Nucleus accumbens (tissue), 56 donors: ENCODE measurements at places on chromosomes 2 and 18.

- no peak for DNase-seq
Measured at GRCh38 chr2:25018681-25019080, 23.2 kb upstream of the EFR3B start.

GRCh38 chr18:31206787-31207381, 44.2 kb upstream of the DSC1 start:
- DNase-seq, result no peak

- DNase-seq, result no peak
Measured at GRCh38 chr2:176297067-176297466, 27.8 kb downstream of the MTX2 start.

GRCh38 chr18:71168557-71169145, 879.8 kb downstream of the SOCS6 start:
- DNase-seq, result no peak

DNA sequence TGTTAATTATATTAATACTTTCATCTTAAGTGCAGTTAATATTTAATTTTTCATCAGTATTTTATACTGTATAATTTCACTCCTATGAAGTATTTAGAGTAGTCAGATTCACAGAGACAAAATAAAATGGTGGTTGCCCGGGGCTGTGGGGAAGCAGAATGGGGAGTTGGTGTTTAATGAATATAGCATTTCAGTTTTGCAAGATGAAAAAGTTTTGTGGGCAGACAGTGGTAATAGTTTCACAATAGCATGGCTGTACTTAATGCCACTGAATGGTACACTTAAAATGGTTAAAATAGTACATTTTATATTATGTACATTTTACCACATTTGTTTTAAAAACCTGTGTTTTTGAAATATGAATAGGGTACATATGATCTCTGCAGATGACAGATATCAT, 31.2 kb downstream of the CFAP221 start:
- DNase-seq, result no peak

- no peak for DNase-seq
Measured at GRCh38 chr2:79993144-79993543, 311.4 kb downstream of the LRRTM1 start.

GRCh38 chr18:42839408-42839807, 276.1 kb downstream of the RIT2 start:
- DNase-seq, result no peak

- no peak for DNase-seq
Measured at GRCh38 chr2:136000502-136000901, 15.1 kb upstream of the DARS1 start.

DNA sequence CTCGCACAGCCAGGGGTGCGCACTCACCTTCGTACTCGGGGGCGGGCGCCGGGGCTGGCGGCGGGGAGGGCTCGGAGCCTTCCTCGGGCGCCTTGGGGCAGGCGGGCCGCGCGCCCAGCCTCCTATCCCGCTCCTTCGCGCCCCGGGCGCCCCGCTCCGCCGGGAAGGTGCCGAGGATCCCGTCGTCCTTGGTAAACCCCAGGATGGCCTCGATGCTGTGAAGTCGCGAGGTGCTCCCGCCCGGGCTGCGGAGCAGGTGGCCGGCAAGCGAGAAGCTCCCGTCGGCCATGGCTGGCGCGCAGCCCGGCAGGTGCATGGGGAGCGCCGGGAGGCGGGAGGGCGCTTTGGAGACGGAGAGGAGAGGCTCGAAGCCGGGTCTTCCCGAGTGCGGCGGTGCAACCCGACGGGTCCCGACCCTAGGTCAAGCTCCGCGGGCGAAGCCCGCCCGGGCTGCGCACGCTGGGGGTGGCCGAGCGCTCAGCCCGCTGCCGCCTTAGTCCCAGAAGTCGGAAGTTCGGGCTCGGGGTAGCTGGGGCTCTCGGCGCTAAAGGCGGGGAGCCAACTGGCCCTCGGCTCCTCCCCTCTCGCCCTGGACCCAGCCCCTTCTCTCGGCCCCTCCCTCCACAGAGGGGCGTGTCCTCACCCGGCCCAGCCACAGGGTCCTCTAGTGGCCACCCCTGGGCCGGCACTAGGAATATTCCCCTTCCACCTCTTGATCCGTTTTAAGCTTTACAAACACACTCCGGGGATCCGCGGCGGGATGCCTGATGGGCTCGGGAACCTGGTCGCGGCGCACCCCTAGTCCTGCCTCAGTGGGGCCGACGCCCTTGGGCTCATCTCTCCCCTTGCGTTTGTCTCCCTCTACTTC, at the start of gene RAX:
RAX (minus strand) TSS at position 564 of the 868 bp plus-strand sequence; CDS start at position 316, 248 bp downstream.
- no peak for DNase-seq

DNA sequence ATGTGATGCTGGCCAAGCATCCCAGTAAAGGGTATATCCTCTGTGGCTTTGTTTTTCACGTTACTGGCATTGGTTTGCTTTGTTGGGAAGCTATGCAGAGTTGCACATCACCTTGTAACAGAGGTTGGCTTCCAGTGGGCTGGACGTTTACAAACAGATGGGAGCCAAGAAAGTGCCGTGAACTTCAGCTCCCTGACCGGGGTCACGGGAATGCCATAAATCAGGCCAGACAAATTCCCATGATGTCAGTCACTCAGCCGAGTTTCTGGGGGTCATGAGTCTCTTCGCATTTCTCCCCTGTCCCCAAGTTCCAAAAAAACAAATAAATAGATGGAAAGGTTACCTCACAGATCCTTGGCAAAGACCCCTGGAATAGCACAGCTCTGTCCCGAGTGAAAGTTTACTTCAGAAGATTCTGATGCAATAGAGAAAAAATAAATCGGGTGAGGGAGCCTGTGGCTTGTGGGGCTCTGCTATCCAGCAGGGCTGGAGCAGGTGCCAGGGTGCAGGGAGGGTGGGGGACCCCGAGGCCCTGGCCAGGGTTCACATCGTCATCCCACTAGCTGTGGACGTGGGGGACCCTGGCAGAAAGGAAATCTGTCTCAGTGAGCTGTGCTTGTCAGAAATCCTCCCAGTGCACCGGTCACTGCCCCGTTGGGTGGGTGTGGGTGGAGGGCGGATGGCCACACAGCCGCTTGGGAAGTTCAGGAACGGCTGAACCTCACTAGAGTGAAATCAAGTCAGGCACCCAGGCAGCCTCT, 27.8 kb downstream of the TWIST2 start:
- DNase-seq, result no peak

DNA sequence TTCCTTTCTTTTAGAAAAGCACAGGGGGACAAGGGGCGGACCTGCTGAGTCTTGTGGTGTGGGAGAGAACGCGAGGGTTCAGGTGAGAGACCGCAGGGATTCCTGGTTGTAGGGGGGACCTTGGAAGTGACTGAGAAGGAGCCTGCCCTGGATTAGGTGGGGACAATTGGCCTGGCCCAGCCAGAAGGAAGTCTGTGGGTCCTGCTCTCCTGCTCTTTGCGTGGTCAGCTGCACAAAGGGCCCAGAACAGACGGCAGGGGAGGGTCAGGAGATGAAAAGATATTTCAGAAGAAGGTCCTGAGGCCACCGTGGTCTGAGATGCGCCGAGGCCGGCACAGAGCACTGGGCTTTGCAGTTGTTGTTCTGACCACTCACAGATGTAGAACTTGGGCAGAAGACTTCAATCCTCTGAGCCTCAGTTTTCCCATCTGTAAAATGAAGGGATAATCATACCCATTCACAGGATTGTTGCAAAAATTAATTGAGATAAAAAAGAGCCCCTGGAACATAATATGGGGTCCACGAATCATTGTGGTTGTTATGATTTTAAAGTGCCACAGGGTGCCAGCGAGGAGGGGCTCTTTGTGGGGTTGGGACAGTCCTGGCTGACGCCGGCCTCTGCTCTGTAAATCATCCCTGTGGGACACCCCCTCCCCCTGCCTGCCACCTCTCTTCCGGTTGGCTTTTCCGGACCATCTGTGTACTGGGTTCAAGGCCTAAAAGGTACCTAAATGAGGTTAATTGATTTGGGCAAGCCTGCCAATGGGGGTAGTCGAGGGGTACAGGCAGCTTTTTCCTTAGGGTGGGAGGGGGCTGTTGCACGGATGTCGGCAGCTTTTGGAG, 1.8 kb downstream of the LPIN1 start:
- no peak for DNase-seq

DNA sequence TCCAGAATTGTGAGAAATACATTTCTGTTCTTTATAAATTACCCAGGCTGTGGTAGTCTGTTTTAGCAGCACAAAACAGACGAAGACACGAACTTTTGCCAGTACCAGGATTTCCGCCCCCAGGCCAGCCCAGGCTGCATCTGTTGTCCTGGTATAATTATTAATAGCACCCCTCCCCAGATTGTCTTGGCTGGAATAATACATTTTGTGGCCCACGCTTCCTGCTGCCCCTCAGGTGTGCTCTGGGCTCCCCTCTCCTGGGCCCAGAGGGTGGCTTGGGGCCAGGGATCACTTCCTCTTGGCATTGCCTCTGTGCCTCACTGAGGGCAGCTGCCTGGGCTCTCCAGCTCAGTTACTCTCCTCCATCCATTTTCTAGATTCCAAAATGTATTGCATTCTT, 102.1 kb upstream of the HS6ST1 start:
- DNase-seq, result no peak

GRCh38 chr2:9002637-9003365, 683 bp downstream of the MBOAT2 start:
- DNase-seq, result no peak
